ENCODE measurements at places on chromosomes 11 and 22.
A peak's percentile ranks its signal among the peaks of the same experiment; 100 is the strongest.

DNA sequence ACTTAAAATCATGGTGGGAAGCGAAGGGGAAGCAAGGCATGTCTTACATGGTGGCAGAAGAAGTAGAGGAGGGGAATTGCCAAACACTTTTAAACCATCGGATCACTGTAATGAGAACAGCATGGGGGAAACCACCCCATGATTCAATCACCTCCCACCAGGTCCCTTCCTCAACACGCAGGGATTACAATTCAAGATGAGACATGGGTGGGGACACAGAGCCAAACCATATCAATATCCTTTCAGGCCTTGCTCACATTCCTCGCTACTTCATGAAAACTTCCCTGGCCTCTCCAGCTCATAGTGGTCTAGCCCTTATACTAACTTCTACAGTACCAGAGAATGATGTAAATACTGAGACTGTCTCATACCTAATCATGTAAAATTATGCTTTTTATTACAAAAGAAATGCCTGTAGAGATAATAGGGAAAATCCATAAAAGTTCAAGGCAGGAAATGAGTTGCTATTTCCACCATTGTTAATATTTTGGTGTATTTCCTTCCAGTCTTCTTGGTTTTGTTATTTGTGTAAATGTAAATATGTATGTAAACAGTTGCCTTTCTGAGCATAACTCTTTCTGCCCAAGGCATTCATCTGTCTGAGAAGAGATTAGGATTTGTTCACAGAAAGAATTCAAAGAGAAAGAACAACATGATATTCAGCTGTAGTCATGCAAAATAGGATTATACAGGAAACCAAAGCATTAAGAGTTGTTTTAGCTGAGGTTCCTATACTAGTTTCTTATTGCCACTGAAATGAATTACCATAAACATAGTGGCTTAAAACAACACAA lies 104.3 kb upstream of the LDLRAD3 start:
- DNase-seq: no peak

DNA sequence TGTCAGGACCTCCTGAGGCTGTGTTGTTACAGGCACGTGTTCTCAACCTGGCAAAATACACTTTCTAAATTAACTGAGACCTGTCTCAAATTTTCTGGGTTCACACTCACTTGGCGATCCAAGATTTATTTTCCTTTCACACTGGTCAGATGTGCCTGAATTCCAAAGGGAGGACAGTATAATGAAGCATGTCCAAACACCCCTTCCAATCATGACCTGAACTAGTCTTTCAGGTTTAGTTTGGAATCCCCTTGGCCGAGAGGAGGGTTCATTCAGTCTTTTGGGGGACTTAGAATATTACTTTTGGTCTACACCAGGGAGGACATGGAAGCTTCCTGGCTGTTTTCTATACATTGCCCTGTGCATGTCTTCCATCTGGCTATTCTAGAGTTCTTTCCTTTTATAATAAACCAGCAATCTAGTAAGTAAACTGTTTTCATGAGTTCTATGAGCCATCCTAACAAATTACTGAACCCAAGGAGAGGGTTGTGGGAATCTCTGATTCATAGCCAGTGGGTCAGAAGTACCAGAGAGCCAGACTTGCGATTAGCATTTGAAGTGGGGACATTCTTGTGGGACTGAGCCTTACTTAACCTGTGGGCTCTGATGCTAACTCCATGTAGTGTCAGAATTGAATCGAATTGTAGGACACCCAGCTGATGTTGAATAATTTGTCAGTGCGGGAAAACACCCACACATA lies 14.8 kb upstream of the TMEM216 start:
- DNase-seq: no peak

DNA sequence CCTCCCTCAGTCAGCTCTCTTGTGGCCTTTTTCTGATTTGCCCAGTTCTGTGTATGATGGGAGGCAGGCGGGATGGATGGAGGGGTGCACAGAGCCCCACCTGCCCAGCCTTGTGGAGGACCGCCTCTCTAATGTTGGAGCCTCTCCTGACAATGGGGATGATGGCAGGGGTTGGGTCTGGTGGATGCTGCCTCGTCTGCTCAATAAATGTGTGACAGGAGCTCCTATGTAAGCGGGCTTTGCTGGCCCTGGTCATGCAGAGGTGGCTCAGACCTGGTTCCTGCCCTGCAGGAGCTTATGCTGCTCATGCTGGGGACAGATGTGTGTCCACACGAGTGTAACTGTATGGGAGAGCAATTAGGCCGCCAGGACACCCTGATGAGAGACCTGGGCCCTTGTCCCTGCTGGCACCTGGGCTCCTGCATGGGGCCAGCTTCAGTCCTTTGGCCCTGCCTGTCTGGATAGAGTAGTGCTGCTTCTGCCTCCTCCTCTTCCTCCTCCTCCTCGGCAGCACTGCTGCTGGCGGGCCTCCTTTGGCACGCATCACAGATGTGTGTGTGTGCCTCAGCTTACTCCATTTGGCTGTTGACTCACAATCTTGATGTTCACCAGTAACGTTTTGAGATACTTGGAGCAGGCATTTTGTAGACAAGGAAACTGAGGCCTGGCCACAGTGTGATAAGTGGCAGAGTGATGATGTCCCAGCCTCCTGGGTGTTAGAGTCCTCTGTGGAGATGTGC lies 131.0 kb downstream of the TBC1D22A start:
- no peak for DNase-seq

DNA sequence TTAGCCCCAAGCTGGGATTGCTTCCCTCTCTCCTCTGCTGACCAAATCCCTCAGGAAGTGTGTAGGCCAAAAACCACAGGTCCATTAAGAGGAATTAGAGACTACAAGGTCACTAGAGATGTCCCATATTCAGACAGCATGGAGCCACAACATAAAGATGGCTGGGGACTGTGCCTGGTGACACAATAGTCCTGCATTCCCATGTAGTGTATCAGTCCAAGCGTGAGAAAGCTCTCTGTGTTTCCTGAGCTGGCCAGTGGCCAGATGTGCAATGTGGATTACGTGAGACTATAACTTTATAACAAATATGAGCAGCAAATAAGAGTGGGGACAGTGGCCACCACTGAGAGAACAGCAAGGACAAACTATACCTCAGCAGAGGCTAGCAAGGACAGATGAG lies 7.6 kb upstream of the MS4A10 start:
- no peak for DNase-seq

DNA sequence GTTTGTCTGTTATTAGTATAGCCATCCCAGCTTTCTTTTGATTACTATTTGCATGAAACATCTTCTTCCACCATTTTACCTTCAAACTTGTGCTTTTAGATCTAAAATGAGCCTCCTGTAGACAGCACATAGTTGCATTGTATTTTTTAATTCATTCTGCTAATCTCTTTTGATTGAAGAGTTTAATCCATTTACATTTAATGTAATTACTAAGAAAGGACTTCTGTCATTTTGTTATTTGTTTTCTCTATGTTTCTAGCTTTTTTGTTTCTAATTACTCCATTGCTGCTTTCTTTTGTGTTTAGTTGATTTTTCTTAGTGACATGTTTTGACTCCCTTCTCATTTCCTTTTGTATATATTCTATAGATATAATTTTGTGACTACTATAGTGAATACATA lies 43.7 kb upstream of the ZBTB44 start:
- DNase-seq: no peak

- DNase-seq: no peak
These were observed 17.5 kb downstream of the GLB1L2 start for GRCh38 chr11:134349109-134349801.

DNA sequence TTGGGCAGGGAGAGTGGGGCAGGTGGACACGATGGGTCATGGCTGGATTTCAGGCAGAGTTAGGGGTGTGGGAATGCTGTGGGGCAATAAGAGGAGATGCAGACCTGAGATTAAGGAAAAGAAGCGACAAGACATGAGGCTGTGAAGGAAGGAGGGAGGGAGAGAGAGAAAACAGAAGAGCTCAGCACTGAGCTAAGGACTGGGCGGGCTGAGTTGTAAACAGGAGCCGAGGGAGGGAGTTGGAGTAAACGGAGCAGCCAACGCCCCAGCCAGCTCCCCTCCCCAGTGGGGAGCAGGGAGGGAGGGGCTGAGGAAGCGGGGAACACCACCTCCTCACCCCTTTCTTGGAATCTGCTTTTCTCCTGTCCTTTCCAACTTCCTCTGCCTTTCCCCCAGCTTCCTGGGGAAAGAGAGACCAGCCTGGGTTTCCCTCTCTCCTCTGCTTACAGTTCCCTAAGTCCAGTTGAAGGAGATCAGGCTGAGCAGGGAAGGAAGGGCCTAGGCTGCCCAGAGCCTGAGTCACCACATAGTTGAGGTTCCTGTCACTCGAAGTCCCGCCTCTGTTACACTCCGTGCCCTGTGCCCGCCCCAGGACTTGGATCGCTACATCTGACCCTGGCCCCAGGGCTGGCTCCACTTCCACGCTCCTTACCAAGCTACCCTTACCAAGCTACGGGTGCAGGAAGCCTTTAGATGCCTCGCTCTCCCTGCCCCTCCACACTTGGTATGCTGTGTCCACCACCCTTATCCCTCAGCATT lies 6.7 kb upstream of the AHNAK start:
- DNase-seq: peak; percentile 93

DNA sequence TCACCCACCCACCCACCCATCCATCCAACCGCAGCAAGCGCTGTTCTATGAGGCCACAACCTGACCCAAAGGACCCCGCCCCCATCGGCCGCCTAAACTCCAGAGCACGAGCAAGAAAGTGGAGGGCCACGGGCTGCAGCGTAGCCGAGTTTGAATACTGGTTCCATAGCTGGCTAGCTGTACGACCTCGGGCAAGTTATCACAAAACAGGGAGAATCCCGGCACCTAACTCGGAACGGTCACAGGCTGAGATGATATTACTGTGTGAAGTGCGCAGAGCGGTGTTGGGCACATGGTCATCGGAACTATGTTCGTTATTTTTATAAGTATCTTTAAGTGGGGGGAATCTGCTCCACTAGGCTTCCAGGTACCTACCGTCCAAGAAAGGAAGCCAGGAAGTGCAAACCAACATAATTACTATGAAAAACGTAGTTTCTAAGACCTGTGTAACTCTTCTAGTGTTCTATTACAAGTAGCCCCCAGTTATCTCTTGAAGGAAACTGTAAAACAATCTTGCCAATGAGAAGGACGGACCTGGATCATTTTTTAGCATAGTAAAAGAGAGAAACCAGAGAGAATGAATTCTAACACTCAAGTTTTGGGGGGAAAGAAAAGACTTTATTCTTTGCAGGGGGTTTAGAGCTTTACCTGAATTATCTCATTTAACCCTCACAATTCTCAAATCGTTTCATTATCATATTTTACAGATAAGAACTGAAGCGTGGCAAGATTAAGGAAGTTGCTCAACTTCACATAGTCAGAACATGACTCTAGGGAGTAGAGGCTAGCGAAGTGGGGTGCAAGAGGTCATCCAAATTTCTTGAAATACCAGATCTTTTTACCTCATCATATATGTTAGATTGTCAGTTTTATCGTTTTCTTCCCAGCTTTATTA lies 663 bp upstream of the BUD13 start:
- peak; percentile 23 for DNase-seq

- DNase-seq: peak; percentile 35
These were observed at the start of gene CD81 for GRCh38 chr11:2376751-2377451. Gene CD81 (plus strand): TSS chr11:2377310. CDS start chr11:2377550, 240 bp downstream.

GRCh38 chr22:35742342-35743100 lies 24.8 kb downstream of the APOL5 start:
- DNase-seq: peak; percentile 32

DNA sequence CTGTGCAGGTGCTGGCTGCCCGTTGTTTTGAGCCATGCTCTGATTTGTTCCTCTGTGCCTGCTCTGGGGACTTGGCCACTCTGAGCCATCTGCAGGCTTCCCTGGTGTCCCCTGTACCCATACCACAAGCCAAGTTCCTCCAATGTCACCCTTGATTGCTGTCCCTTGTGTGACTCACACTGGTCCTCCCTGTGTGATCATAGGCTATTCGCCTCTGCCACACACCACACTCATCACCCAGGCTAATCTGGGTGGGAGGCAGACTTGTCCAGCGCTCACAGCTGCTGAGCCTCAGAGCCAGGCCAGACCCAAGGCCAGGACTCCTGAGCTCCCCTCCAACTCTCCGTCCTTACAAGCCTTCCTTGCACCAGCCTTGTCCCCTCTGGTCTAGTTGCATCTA lies 31.7 kb downstream of the IGF2 start:
- DNase-seq: no peak

GRCh38 chr22:33780531-33781136 lies 139.6 kb downstream of the LARGE1 start:
- DNase-seq: no peak

DNA sequence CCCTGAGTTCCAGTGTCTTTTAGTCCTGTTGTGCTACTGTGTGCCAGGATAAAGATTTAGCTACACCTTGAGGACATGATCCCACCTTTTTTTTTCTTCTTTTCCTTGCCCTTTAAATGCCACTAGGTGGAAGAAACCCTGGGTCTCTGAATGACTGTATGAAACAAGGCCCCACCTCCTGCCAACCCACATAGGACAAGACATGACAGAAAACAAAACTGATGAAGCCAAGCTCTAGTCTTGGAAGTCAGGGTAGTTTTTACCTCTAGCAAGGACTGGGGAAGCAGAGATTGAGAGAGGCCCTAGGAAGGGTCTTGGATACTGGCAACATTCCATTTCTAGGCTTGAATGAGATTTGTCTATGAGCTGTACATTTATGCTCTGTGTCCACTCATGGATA lies 410.7 kb downstream of the MIAT start:
- no peak for DNase-seq

- no peak for DNase-seq
These were observed 16.9 kb downstream of the CSF2RB start for GRCh38 chr22:36930041-36930935.
